Stimulated activated CD8-positive, alpha-beta memory T cell treated with anti-CD3 and anti-CD28 coated beads, Interleukin-2, amount 100 ng/mL, for 1 hour (primary cell): ENCODE measurements at places on chromosomes 5 and 9.

DNA sequence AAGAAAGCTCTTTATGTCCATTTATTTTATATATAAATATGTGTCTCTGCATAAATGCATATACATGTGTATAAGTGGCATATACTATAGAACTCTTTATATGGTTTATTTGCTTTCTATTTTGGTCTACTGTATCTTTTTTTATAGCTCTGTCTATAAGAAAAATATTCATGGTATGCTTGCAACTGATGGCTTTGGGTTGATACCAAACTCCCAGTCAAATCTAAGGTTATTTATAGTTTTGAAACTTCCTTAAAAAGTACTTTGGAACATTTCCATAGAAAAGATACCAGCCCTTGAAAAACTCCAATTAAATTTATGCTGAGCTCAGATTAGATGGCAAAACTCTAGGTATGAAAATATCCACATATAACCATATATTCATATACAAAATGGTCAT lies 120.0 kb upstream of the KLF9 start:
- no peak for DNase-seq

DNA sequence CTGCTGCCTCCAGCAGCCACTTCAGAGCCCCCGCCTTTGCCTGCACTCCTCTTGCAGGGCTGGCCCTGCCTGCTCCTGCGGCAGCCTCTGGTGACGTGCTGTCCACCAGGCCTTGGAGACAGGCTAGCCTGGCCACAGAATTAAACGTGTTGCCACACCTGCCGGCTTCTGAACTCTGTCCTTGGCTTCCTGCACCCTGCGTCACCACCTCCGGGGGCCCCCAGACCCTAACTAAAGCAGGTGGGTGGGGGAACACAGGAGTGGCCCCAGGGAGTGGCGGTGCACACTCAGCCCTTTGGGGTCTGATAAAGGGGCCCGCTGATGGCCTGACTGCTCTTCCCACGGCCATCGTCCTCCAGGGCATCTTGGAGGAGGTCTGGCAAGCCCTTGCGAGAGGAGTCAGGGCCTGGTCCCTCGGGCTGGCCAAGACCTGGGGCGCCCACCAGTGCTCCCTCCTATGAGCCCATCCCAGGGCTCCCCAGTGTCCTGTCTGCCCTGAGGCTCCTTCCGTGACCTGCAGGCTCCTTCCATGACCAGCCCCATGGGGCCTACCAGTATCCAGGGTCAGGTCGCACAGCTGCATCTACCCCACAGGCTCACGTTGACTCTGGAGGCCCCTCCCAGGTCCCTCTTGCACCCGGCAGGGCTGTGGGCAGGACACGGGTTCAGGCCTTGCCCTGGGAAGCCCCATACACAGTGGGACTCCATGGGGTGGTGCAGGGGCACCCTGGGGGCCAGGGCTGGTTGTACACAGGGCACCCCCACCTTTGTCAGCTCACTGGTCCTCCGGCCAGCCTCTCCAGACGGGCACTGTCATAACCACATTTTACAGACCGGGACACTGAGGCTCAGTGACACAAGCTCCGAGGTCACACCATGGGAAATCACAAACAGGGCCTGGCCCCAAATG lies 1.0 kb upstream of the MAMDC4 start:
- DNase-seq, result no peak

DNA sequence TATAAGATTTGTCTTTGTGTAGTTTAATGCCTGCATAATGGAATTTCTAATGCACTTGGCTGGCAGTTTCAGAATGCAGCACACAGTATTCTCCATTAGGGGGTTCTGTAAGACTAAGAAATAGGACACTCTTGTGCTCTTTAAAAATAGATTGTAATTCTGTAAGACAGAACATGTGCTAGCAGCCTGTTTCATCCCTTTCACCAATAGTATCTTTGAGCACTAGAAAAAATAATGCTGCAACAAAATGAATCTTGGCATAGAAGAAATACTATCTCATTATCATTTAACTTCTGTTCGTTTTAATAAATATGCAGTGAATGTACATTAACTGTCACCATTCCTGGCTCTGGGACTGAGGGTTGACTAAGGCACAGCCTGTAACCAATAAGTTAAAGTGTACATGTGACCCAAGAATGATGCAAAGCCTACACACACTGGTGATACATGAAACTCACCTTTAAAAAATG lies 23.8 kb upstream of the ZNF622 start:
- no peak for DNase-seq

GRCh38 chr5:154196955-154197652 lies 6.6 kb downstream of the GALNT10 start:
- DNase-seq, result no peak
